ENCODE measurements at places on chromosomes 3 and 15.

GRCh38 chr15:75646944-75647364 lies 758 bp upstream of the SNX33 start:
- no peak for DNase-seq

DNA sequence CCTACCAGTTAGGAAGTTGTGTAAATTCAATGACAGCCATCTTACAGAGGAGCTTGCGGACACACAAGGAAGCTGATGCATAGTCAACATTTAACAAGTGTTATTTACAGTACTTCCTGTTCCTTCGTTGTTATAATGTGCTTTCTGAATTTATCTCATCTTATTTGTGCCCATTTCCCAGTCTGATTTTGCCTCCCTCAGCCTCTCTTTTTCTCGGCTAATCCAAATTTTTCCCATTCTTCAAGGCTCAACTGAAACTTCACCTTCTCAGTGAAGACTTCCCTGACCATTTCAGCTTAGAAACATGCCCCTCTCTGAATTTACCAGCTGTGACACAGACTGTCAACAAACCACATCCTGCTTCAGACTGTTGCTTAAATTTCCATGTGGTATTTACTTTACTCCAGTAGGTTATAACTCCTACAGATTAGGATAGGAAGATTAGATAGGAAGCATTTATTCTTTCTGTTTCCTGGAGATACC lies 55.7 kb upstream of the CP start:
- peak; percentile 22 for DNase-seq

DNA sequence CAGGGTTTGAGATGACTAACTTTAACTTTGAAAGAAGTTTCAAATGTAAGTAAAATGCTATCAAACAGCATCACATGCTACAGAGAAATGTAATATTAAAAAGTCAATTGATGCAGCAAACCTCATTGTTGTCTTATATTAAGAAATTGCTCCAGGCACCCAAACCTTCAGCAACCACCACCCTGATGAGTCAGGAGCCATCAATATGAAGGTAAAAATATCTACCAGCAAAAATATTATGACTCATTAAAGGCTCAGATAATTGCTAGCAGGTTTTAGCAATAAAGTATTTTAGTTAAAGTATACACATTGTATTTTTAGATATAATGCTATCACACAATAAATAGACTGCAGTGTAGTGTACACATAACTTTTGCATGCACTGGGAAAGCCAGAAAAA lies 746.3 kb downstream of the ZPLD1 start:
- no peak for DNase-seq

GRCh38 chr3:10961921-10962320 lies 30.6 kb upstream of the SLC6A1 start:
- no peak for DNase-seq

DNA sequence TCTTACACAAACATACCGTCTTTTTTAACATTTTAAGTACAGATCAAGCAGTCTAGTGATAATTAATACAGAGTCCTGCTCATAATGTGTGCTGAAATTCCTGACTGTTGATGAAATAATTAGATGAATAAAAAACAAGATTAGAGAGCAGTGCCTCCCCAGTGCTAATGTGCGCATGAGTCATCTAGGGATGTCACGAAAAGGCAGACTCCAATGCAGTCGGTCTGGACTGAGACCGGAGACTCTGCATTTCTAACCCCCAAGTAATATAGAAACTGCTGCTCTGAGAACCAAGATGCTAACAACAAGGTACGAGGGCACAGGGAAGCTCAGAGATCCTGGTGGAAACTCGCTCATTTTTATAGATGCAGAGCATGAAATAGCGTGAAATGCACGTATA lies 61.4 kb downstream of the COL8A1 start:
- no peak for DNase-seq

GRCh38 chr15:66603301-66604179 lies 37.7 kb upstream of the LCTL start:
- DNase-seq = peak; percentile 31

All from SW480 (cell line).